ENCODE measurements at places on chromosomes 3 and 15. TPM values are rescaled to one million over a fixed set of nuclear protein-coding genes. Genes with fewer than 3 reads are reported as not detected.

DNA sequence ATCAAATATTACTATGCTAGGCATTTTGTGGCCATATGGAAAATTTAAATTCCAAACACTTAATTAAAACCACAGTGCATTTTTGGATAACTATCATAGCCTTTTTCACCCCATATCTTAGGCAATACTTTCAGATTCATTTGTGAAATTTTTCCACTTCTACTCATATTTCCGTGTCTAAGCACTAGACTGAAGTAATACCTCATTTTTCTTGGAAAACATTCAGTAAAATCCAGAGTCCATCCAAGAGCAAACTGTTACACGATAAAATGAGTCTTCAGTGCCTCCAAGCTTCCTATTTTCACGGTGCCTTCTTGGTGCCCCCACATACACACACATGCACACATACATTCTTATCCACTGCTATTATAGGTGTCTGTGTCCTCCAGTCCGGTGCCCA is 845.9 kb downstream of the TBL1XR1 start:
- no peaks in the 10 kb centered on the region for H3K36me3 ChIP-seq
- H3K27me3 ChIP-seq = no peaks in the 10 kb centered on the region
- H3K27ac ChIP-seq = no peak overlapping the region
- no peak for DNase-seq
- no peaks in the 10 kb centered on the region for H3K4me1 ChIP-seq

DNA sequence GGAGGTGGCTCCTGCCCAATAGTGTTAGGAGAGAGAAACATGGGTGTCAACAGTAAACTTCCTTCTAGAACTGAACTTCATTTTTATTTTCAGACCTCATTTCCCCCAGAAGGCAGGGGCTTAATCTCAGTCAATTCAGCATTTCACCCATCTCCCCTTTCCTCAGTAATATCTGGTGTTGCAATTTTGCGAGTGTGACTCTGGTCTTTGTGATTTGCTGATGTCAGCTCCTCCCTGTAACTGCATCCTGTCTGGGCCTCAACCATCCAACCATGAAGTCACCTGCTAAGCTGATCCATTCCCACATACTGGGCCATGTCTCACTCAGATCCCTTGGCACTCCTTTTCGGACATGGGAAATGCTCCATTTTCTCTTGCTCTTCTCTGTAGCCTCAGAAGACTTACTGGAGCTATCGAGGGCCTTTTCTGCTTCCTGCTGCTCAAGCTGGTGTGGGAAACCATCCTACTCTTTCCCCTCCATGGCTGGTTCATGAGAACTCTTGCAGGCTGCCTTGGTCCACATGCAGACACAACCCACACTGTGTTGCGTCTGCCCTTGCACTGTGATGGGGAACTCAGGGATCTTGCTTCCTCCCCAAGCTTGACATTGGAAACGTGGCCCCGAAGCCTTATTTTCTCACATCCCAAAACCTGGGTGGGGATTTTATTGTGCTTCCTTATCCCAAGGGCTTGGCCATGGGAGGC is 24.6 kb downstream of the CCR4 start:
- DNase-seq = no peak
- no peaks in the 10 kb centered on the region for H3K27me3 ChIP-seq
- H3K36me3 ChIP-seq = no peaks in the 10 kb centered on the region
- no peak overlapping the region for H3K4me3 ChIP-seq
- no peak overlapping the region for H3K27ac ChIP-seq
- no peaks in the 10 kb centered on the region for H3K4me1 ChIP-seq

- no peak for DNase-seq
- H3K27me3 ChIP-seq = no peaks in the 10 kb centered on the region
- H3K27ac ChIP-seq = no peak overlapping the region
Observed at GRCh38 chr3:30155755-30156154, 450.6 kb upstream of the TGFBR2 start.

- DNase-seq = no peak
- H3K4me3 ChIP-seq = no peak overlapping the region
- no peaks in the 10 kb centered on the region for H3K4me1 ChIP-seq
- H3K27ac ChIP-seq = no peak overlapping the region
- no peaks in the 10 kb centered on the region for H3K36me3 ChIP-seq
Observed at GRCh38 chr3:73582535-73582934, 42.2 kb downstream of the PDZRN3 start.

GRCh38 chr3:169077394-169077906 is 586.1 kb downstream of the MECOM start:
- H3K27me3 ChIP-seq = no peaks in the 10 kb centered on the region
- H3K27ac ChIP-seq = no peak overlapping the region
- H3K36me3 ChIP-seq = no peaks in the 10 kb centered on the region
- no peak for DNase-seq
- no peaks in the 10 kb centered on the region for H3K4me1 ChIP-seq
- H3K4me3 ChIP-seq = no peak overlapping the region

GRCh38 chr3:127479449-127479848 is 111.1 kb downstream of the TPRA1 start:
- peaks cover 5% of the 10 kb centered on the region for H3K27me3 ChIP-seq
- no peaks in the 10 kb centered on the region for H3K36me3 ChIP-seq
- no peak for DNase-seq
- H3K27ac ChIP-seq = no peak overlapping the region
- H3K4me1 ChIP-seq = no peaks in the 10 kb centered on the region
- no peak overlapping the region for H3K4me3 ChIP-seq

GRCh38 chr15:38961931-38962330 is 397.3 kb upstream of the RASGRP1 start:
- H3K36me3 ChIP-seq = no peaks in the 10 kb centered on the region
- no peaks in the 10 kb centered on the region for H3K4me1 ChIP-seq
- no peak overlapping the region for H3K4me3 ChIP-seq
- H3K27me3 ChIP-seq = no peaks in the 10 kb centered on the region
- no peak for DNase-seq

DNA sequence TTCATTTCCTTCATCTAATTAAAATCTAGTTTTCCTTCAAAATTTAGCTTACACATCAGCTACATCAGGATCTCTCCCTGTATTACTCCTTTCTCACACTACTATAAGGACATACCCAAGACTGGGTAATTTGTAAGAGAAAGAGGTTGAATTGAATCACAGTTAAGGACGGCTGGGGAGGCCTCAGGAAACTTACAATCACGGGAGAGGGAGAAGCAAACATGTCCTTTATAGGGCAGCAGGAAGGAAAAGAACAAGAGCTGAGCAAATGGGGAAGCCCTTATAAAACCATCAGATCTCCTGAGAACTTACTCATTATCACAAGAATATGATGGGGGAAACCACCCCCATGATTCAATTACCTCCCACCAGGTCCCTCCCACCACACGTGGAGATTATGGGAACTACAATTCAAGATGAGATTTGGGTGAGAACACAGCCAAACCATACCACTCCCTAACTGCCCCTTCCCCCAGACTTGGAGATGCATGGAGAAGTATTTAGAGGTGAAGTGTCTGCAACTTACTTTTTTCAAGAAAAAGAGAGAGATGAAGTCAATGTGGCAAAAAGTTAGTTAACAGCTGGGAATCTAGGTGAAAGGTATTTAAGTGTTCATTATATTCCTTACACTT is 21.3 kb downstream of the PRTG start:
- H3K27ac ChIP-seq = no peak overlapping the region
- H3K36me3 ChIP-seq = no peaks in the 10 kb centered on the region
- H3K4me3 ChIP-seq = no peak overlapping the region

GRCh38 chr3:36295296-36295695 is 85.0 kb upstream of the STAC start:
- no peaks in the 10 kb centered on the region for H3K4me1 ChIP-seq
- no peak for DNase-seq
- no peaks in the 10 kb centered on the region for H3K27me3 ChIP-seq
- no peak overlapping the region for H3K4me3 ChIP-seq

DNA sequence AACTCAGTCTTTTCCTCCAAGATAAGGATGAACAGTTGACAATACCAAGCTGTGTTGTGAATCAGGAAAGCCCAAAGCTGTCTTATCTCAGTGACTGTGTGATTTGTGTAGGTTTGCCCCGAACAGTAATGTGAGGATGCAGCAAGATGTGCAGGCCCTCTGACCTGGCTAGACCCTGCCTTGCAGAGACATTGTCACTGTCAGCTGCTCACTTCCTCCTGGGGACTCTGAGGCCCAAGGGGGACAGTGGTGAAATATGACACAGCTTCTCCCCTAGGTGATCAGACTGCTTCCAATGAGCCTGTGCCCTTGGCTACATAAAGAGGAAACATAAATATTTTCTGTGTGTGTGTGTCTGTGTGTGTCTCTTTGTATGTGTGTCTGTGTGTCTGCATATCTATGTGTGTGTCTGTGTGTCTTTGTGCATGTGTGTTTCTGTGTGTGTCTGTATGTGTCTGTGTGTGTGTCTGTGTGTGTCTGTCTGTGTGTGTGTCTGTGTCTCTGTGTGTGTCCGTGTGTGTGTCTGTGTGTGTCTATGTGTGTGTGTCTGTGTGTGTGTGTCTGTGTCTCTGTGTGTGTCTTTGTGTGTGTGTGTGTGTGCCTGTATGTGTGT is 21.7 kb downstream of the LRRK1 start:
- H3K4me3 ChIP-seq = no peak overlapping the region
- H3K27me3 ChIP-seq = no peaks in the 10 kb centered on the region
- peaks cover 47% of the 10 kb centered on the region for H3K4me1 ChIP-seq
- H3K36me3 ChIP-seq = no peaks in the 10 kb centered on the region
- no peak for DNase-seq
- peak overlapping the region; percentile 86 for H3K27ac ChIP-seq

DNA sequence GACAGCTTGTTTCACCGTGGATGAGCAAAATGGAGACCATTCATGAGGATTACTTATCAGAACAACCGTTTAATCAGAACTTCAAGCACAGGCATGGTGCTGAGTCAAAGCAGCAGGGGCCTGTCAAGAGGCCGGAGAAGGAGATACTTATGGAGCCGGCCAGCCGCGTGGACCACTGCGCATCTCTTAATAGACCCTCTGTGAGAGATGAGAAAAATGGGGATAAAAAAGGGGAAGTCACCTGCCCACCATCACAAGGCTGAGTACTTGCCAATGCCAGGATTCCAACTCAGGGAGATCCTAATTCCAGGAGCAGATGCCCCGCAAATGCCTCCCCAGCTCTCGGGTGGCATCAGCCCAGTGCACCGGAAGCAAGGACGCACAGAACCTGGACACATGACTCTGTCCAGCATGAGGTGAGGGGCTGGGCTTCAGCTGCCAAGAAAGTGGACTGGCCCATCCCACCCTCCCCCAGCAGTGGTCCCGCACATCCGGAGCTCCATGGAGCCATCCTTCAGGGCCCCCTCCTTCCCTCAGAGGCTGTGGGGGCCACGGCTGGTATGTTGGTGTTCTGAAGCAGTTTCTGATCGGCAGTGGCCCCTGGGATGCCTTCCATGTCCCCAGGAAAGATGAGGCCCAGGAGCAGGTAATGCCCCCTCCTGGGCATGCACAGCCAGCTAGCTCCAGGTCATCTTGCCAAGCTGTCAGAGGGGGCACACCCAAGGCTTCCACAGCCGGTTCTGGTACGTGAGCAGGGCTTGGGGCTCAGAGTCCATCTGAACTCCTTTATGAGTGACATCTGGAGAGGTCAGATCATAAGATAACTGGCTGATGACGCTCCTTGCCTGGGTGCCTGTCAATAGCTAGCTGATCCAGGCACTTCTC is 143.8 kb downstream of the ATP10A start:
- no peak overlapping the region for H3K27ac ChIP-seq
- no peak for DNase-seq
- H3K4me3 ChIP-seq = no peak overlapping the region
- no peaks in the 10 kb centered on the region for H3K27me3 ChIP-seq

DNA sequence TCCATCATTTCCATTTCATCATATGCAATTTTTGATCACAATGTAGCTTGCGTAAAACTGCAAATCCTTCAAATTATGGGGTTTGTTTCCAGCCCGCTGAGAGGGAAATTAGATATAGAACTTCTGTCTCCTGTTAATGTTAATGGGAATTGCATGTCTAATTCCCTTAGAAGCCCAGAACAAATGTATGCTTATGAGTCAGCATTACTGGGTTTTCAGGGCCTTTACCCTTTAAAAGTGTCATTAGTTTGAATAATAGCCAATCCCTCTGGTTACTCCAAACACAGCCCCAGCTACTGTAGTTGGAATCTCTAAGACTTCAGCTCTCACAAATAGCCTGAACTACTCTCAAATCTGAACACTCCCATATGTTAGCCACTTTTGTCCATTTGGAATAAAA is 439.4 kb downstream of the C3orf38 start:
- H3K27me3 ChIP-seq = no peaks in the 10 kb centered on the region
- H3K4me1 ChIP-seq = no peaks in the 10 kb centered on the region
- no peak for DNase-seq
- no peak overlapping the region for H3K27ac ChIP-seq
- H3K4me3 ChIP-seq = no peak overlapping the region

DNA sequence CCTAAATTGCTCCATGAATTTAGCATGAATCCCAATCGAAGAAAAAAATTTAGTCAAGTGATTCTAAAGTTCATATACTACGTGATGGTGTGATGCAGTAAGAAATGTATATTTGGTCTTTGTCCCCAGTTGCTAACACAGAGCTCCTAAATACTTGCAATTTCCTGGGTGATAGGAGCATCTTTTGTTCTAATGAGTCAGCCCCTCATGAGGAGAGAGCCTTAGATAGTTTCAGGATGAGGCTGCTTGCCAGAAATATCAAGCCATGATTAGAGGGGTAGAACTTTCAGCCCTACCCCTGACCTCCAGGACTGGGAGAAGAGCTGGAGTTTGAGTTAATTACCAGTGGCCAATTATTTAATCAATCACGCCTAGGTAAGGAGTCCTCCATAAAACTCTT is 170.2 kb downstream of the PDE8A start:
- no peaks in the 10 kb centered on the region for H3K4me1 ChIP-seq
- DNase-seq = no peak
- H3K27ac ChIP-seq = no peak overlapping the region
- H3K4me3 ChIP-seq = no peak overlapping the region

DNA sequence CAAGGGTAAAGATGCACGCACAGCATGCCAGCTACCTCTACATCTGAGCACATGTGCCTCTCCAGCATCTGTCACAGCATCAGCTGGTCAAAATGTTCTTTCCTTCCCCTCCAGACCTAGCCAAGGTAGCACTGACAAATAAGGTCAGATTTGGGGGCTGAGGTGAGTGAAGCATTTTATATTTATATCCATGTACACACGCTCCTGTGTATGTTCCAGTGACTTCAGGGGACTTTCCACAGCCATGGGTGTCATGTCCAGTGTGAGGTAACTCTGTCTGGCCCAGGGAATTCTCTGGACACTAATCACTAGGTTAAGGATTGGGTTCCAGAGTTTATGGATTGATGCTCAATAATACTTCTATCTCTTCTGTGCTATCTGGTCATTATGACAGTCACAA is 165.2 kb upstream of the TP63 start:
- H3K4me3 ChIP-seq = no peak overlapping the region
- H3K4me1 ChIP-seq = no peaks in the 10 kb centered on the region
- no peak overlapping the region for H3K27ac ChIP-seq

- no peak overlapping the region for H3K27ac ChIP-seq
- DNase-seq = no peak
- H3K4me1 ChIP-seq = peaks cover 6% of the 10 kb centered on the region
- no peak overlapping the region for H3K4me3 ChIP-seq
- no peaks in the 10 kb centered on the region for H3K27me3 ChIP-seq
- no peaks in the 10 kb centered on the region for H3K36me3 ChIP-seq
Observed at GRCh38 chr15:100114571-100114970, 227.2 kb downstream of the ADAMTS17 start.

- no peaks in the 10 kb centered on the region for H3K4me1 ChIP-seq
- no peaks in the 10 kb centered on the region for H3K36me3 ChIP-seq
- no peaks in the 10 kb centered on the region for H3K27me3 ChIP-seq
- no peak overlapping the region for H3K4me3 ChIP-seq
- DNase-seq = no peak
Observed at GRCh38 chr3:105094588-105094987, 272.1 kb upstream of the ALCAM start.

TMIE gene
- 1.1 TPM for total RNA-seq

EPHA3 gene
- 0.05 TPM for total RNA-seq

ADGRG7 gene
- total RNA-seq = not detected

KY gene
- not detected for total RNA-seq

LYZL4 gene
- not detected for total RNA-seq

TTLL13 gene
- 0.39 TPM for total RNA-seq

ADAMTSL3 gene
- total RNA-seq = not detected

PCSK6 gene
- 10.6 TPM for total RNA-seq

Measured in Panc1 (cell line).